ENCODE measurements at places on chromosomes 12 and 14.
A peak's percentile ranks its signal among the peaks of the same experiment; 100 is the strongest.

DNA sequence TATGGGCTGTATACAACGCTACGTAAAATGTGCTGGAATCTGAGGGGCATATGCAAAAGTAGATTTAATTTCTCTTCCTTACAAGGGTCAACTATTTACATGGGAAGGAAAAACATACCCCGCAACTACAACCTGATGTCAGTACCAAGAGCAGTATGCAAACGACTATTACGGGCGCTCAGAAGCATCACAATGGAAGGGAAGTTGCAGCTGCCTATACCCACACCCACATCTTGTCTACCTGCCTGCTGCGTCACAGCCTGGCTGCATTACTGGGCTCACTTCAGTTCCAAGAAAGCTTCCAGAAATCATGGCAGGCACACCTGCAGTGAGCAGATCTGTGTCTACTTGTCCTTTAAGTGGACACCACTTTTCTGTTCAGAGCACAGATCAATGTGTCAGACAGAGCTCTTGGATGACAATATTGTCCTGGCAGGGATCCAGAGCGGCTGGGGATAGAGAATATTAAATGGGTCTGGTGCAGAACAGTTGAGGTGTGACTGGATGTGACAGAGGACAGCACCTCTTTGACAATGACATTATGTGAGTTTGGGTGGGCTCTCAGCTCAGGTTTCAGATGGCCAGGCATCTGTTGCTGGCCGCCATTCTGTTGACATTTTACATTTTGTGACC, 41.5 kb upstream of the GNG2 start:
- DNase-seq, result peak; percentile 21
- peaks cover 7% of the 10 kb centered on the region for H3K4me1 ChIP-seq
- H3K27ac ChIP-seq, result no peak overlapping the region
- no peak overlapping the region for H3K4me3 ChIP-seq

GRCh38 chr12:95136598-95136997, 63.2 kb upstream of the NR2C1 start:
- no peak overlapping the region for H3K4me3 ChIP-seq
- H3K36me3 ChIP-seq, result no peaks in the 10 kb centered on the region
- no peak for DNase-seq
- H3K4me1 ChIP-seq, result no peaks in the 10 kb centered on the region
- no peaks in the 10 kb centered on the region for H3K27me3 ChIP-seq
- H3K27ac ChIP-seq, result no peak overlapping the region

DNA sequence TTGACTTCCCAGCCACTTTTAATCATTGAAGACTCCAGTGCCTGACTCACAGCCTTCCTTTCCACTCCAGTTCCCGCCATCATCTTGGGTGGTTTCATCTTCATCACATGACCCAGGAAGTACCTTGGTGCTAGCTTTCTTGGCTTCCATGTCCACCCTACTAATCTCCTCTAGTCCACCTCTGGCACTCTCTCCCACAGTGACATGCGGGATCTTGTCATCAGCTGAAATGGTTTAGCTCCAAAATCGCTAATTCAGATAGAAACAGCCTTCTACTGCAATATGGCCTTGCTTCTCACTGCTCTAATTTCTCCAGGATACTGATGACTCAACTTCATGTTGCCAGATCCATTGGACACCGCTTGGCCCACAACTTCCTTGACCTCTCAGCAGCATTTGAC, 24.5 kb downstream of the WDR20 start:
- H3K27ac ChIP-seq, result no peak overlapping the region
- DNase-seq, result no peak
- peaks cover 2% of the 10 kb centered on the region for H3K36me3 ChIP-seq
- no peaks in the 10 kb centered on the region for H3K4me1 ChIP-seq
- no peak overlapping the region for H3K4me3 ChIP-seq

GRCh38 chr14:77183896-77184295, 2.3 kb downstream of the TMEM63C start:
- peaks cover 44% of the 10 kb centered on the region for H3K4me1 ChIP-seq
- H3K27me3 ChIP-seq, result peaks cover 2% of the 10 kb centered on the region
- peaks cover 5% of the 10 kb centered on the region for H3K36me3 ChIP-seq
- H3K4me3 ChIP-seq, result no peak overlapping the region

GRCh38 chr12:2408262-2408661, 355.5 kb downstream of the CACNA1C start:
- H3K4me1 ChIP-seq, result peaks cover 5% of the 10 kb centered on the region
- H3K4me3 ChIP-seq, result no peak overlapping the region
- DNase-seq, result no peak

DNA sequence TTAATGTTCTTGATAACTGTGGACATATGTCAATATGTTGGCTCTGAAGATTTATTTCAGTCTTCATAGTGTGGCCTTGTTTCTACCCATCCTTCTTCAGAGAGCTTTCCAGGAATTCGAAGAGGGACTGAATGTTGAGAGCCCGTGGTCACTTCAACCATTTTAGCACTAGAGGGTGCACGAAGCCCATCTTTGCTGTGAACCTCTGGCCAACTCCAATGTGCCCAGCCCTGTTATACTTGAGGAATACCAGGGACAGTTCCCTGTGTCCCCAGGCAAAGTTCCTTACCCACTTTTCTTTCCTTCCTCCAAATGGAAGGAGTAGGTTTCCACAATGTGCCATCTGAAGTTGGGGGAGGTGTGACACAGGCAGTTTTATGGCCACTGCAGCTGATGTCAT, 603.5 kb downstream of the RPL10L start:
- H3K4me3 ChIP-seq, result no peak overlapping the region
- H3K36me3 ChIP-seq, result no peaks in the 10 kb centered on the region

DNA sequence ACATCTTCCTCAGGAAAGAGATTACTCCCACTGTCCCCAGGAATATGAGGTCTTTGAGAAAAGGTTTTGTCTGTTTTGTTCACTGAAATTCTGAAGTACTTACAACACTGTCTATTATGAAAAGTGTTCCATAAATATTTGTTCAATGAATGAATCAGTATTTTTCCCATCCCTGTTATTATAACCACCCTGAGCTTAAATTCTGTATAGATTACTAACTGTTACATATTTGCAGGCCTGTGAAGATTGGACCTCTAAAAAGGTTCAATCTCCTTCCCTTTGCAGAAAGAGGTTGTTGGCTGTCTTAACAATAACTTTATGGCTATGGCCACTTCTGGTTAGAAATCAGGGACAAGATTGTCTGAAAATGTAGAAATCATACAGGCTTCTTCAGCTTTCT, 174.5 kb upstream of the NPAS3 start:
- no peaks in the 10 kb centered on the region for H3K27me3 ChIP-seq
- H3K36me3 ChIP-seq, result no peaks in the 10 kb centered on the region
- H3K27ac ChIP-seq, result no peak overlapping the region
- no peak for DNase-seq
- H3K4me1 ChIP-seq, result no peaks in the 10 kb centered on the region
- no peak overlapping the region for H3K4me3 ChIP-seq

- DNase-seq, result no peak
- H3K27me3 ChIP-seq, result peaks cover 50% of the 10 kb centered on the region
- H3K27ac ChIP-seq, result no peak overlapping the region
- no peak overlapping the region for H3K4me3 ChIP-seq
- peaks cover 12% of the 10 kb centered on the region for H3K4me1 ChIP-seq
Observed at GRCh38 chr12:132620113-132620898, 1.7 kb downstream of the P2RX2 start.

DNA sequence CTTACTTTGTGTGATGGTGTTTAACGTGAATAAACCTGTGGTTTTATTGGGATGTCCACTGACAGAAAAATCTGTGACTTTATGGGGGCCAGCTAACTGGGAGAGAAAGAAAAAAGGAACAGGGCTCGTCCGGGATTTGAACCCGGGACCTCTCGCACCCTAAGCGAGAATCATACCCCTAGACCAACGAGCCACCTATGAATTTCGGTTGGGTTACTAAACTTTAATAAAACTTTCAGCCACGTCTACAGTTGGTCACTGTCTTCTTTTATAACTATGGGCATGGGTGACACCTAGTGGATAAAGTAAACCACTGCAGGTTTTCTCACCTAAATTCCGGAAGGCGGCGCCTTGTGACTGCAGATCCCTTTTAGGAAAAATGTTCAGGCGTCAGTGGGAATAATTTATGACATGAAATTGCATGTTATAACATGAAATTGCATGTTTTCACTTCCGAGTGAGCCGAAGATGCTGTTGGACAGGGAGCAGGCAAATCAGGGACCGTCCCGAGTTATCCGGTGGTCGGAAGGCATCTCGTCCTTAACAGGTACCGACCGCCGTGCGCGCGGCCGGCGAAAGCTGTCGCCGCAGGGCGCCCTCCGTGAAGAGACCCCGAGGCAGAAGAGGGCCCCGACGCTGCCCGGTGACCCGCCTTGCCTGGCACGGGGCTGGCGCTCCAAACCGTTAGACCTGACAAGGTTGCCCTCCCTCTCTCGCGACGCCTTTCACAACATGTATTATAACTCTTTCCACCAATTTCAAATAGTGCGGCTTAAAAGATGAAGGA, 18.2 kb upstream of the RNASE12 start:
- no peaks in the 10 kb centered on the region for H3K36me3 ChIP-seq
- H3K4me1 ChIP-seq, result peaks cover 3% of the 10 kb centered on the region
- peak overlapping the region; percentile 49 for H3K4me3 ChIP-seq
- DNase-seq, result no peak

- H3K27ac ChIP-seq, result no peak overlapping the region
- no peak for DNase-seq
- H3K36me3 ChIP-seq, result no peaks in the 10 kb centered on the region
- no peak overlapping the region for H3K4me3 ChIP-seq
Observed at GRCh38 chr12:68279227-68280054, 26.0 kb upstream of the IL22 start.

DNA sequence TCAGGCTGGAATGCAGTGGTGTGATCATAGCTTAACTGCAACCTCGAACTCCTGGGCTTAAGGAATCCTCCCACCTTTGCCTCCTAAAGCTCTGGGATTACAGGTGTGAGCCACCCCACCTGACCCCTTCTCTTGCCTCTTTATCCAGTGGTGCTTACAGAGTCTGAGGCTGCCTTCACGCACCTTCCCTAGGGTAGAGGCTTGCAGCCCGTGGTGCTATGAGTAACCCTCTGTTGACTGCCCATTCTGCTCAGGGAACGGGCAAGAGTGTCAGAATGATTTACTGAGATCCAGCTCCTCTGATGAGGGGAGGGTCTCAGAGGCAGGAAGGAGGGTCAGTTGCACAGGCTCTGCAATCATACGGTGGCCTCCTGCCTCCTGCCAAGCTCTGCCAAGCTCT, 125.1 kb upstream of the TBX3 start:
- H3K4me3 ChIP-seq, result no peak overlapping the region
- H3K27ac ChIP-seq, result no peak overlapping the region
- DNase-seq, result no peak
- no peaks in the 10 kb centered on the region for H3K36me3 ChIP-seq

DNA sequence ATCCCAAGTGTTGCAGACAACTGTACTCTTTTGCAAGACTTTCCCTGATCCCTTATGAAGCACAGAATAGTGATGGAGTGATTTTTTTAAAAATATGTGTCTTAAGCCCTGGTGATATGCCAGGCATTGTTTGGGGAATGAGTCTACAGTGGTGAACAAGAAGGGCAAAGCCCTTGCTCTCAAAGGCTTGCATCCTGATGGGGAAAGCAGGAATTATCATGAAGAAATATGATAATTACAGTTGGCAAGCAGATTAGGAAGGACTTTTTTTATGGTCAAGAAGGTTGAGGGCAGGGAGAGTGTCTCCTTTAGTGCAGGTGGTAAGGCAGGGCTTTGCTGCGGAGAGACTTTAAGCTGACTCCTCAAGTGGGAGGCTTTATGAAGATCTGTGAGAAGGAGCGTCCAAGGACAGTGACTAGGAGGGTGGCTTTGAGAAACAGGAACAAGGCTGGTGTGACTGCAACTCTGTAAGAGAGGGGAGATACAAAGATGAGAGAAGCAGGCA, 100.2 kb downstream of the SYNE2 start:
- H3K4me3 ChIP-seq, result no peak overlapping the region
- no peaks in the 10 kb centered on the region for H3K4me1 ChIP-seq
- peaks cover 3% of the 10 kb centered on the region for H3K36me3 ChIP-seq
- DNase-seq, result no peak
- no peaks in the 10 kb centered on the region for H3K27me3 ChIP-seq
- no peak overlapping the region for H3K27ac ChIP-seq

- no peaks in the 10 kb centered on the region for H3K27me3 ChIP-seq
- no peak overlapping the region for H3K4me3 ChIP-seq
- H3K27ac ChIP-seq, result no peak overlapping the region
- no peak for DNase-seq
- H3K4me1 ChIP-seq, result no peaks in the 10 kb centered on the region
- peaks cover 5% of the 10 kb centered on the region for H3K36me3 ChIP-seq
Observed at GRCh38 chr12:26566675-26567074, 266.3 kb downstream of the ITPR2 start.

GRCh38 chr12:5201554-5202218, 158.0 kb downstream of the KCNA5 start:
- no peaks in the 10 kb centered on the region for H3K27me3 ChIP-seq
- H3K27ac ChIP-seq, result no peak overlapping the region
- no peak overlapping the region for H3K4me3 ChIP-seq
- peak; percentile 91 for DNase-seq
- peaks cover 8% of the 10 kb centered on the region for H3K4me1 ChIP-seq
- no peaks in the 10 kb centered on the region for H3K36me3 ChIP-seq

- H3K36me3 ChIP-seq, result no peaks in the 10 kb centered on the region
- H3K27me3 ChIP-seq, result no peaks in the 10 kb centered on the region
- DNase-seq, result no peak
- H3K4me1 ChIP-seq, result no peaks in the 10 kb centered on the region
- no peak overlapping the region for H3K4me3 ChIP-seq
- H3K27ac ChIP-seq, result no peak overlapping the region
Observed at GRCh38 chr14:23864259-23864658, 89.3 kb upstream of the DHRS4 start.

DNA sequence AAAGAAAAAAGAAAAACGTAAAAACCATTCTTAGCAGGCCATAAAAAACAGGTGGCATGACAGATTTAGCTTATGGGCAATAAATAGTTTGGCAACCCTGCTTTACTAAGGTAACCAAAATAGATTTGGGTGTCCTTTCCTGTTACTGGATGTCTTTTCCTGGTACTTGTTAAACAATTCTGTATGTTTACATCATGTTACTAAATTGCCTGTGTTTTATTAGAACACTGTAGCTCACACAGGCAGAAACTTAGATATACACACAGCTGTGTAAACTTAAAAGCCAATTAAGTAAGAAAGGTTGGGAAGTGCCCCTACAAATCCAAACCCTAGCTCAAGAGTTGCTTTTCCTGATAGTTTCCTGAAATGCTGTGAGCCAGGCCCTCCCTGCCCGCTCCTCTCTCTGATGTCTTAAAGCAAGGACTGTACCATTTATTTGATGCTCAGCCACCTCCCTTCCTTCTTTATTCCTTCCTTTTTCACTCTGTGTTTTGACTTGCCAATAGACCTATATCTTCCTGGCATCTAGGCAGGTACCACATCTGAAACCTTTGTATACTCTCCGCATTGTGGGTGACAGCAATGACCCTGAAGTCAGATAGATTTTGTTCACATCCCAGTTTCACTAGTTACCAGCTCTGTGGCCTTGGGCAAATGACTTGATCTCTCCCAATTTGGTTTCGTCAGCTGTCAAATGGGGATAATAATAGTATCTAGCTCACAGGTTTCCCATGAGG, 3.7 kb upstream of the CAMKK2 start:
- no peak for DNase-seq
- no peaks in the 10 kb centered on the region for H3K27me3 ChIP-seq

Measured in spinal cord (tissue), 10 donors.